Activated CD8-positive, alpha-beta memory T cell treated with anti-CD3 and anti-CD28 coated beads for 4 hours (primary cell): ENCODE measurements at places on chromosomes 3 and 15.

DNA sequence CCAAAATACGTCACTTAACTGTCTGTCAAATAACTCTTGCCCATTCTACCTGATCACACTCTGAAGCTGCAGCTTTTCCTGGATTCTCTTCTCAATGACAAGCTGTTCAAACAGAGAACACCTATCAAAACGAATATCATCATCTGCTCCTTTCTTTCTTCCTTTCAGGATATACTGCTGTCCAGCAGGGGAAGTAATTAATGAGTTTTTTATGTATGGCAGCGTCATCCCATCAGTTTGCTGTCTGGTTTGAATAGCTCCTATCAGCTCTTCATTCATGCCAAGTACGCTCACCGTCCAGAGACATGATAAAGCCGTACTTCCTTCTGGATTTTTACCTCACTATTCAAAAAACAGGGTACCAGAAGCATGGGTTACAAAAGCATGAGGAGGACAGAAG, at the start of gene CHRM5:
CHRM5 (plus strand) TSS at position 274 of the 400 bp plus-strand sequence. CDS start 94,221 bp downstream, outside the sequence.
- DNase-seq: no peak

DNA sequence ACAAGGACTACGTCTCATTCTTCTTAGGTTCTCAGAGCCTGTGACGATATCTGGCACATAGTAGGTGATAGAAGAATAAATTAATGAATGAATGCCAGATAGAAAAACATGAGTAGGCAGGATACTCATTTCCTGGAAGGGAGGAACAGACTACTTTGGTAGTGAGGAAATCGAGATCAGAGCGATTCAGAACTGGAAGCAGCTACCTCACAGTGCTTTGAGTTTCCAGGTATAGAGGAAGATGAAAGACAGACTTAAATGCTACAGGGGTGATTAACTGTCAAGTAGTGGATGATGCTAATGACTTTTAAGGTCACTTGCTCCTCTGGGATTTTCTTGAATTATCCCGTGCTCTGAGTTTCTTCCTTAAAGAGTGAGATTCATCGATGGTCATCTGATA, 951.5 kb upstream of the CFAP20DC start:
- DNase-seq: no peak

- no peak for DNase-seq
Measured at GRCh38 chr15:40282147-40282868, 556 bp downstream of the ANKRD63 start.

GRCh38 chr15:74511583-74511982, 29.4 kb upstream of the ARID3B start:
- no peak for DNase-seq

GRCh38 chr15:61084472-61084871, 144.6 kb downstream of the RORA start:
- DNase-seq: no peak

- no peak for DNase-seq
Measured at GRCh38 chr3:113423699-113424098, 17.6 kb downstream of the CFAP44 start.

- DNase-seq: no peak
Measured at GRCh38 chr3:53842436-53843194, 3.6 kb downstream of the CHDH start.

DNA sequence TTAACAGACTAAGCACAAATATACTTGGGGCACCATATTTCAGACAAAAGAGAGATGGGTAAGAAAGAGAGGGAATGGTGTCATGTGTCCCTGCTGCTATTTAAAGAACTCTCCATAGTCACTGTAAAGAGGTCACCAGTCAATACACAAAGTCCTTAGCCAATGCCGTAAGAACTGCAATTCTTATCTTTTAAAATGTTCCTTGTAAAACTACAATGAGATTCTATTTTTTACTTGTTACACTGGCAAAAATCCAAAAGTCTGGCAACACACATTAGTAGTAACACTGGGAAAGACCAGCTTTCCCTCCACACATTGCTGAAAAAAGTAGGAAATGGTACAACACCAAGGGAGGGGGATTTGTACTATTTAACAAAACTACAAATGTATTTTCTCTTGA, 189.4 kb downstream of the TBC1D5 start:
- no peak for DNase-seq

GRCh38 chr3:37906734-37907282, 45.1 kb downstream of the CTDSPL start:
- no peak for DNase-seq

DNA sequence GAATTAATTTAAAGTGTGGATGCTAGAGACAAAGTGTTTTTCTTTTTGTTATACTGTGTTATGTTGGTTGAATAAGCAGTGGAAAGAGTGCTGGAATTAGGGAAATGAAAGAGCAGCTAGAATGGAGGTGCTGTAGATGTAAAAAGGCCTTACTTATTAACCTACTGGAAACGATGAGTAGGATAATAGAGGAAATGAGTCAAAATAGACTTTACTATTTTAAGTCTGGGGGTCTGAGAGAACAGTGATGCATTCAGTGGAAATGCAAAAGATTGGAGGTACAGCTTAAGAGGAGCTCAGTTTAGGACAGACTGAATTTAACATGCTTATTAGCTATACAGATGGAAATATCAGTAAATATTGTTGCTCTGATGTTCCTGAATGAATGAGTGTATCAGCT, 674.0 kb downstream of the OTOL1 start:
- DNase-seq: no peak

- DNase-seq: no peak
Measured at GRCh38 chr15:38860674-38861073, 296.1 kb upstream of the RASGRP1 start.

DNA sequence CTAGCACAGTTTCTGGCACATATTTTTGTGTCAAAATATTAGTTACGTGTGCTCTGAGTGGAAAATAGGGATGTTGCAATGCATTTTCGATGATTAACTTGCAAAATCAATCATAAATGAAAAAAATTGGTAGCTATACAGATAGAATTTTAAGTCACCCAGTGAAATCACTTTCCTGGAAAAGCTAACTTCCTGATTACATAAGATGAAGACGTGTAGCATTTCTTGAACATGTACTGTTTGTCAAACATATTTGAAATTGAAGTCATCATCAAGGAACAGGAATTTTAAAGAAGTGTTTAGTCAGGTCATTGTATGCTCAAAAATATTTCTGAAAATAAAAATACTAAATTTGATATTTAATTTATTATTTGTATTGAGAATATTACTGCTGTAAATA, 977.7 kb downstream of the PLOD2 start:
- no peak for DNase-seq
